ENCODE measurements at places on chromosomes 12 and 14. TPM values are rescaled to one million over a fixed set of nuclear protein-coding genes. Genes with fewer than 3 reads are reported as not detected.

Gene SLC6A12
- total RNA-seq: not detected

- no peak for DNase-seq
Observed at GRCh38 chr12:3540387-3540990, 49.5 kb downstream of the PRMT8 start.

DNA sequence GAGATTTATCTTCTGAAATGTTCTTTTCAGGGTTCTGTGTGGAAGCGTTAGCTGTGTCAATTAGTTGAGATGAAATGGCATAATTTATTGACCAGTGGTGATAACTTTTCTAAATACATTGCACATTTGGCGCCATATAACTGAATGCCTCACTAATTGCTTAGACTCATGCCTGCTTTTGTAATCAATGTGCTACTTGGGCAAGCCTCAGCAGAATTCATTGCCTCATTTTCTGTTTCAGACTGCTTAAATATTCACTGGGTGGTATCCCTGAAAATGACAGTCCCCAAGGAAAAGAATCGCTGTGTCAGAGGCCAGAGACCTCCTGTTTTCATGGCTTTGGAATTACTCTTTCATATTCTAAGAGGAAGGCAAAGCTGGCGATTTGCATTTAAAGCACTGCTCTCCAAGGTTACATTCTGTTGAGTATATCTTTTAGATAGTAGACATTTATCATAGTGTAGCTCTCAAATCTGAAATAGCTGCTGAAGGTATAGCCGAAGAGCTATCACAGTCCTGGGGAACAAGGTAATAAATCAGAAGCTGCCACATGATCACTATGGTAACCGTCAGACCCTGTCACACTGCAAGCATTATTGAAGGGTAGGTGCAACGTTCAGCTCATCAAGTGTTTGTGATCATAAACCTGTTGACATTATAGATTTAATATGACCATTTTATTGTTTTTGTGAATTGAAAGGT is 297.3 kb upstream of the E2F7 start:
- DNase-seq: no peak

GRCh38 chr14:61177279-61178225 is 103.6 kb downstream of the TMEM30B start:
- peak; percentile 85 for DNase-seq

- DNase-seq: no peak
Observed at GRCh38 chr12:126191031-126191891, 1126.0 kb downstream of the AACS start.
